Transverse colon (tissue), 4 donors: ENCODE measurements at places on chromosomes 7 and 10. TPM values are rescaled to one million over a fixed set of nuclear protein-coding genes. Genes with fewer than 3 reads are reported as not detected.

DNA sequence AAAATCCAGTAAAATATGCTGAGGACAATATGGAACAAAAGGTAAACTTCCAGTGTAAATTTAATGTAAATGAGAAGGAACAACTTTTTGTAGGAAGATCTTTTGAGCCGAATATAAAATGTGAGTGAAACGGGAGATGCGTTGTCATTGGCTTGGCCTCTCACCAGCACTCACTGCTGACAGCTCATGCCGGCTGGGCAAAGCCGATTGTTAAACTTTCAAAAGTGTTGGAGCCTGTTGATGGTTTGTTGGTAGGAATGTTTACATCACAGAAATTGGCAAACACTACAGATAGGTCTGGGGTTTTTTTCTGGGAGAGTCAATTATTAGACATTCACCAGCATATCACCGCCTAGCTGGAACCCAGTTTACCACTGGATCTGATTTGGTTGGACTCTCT lies 6.1 kb downstream of the PSTK start:
- no peak for DNase-seq

CALHM3 gene
- total RNA-seq, result not detected

- DNase-seq, result no peak
Measured at GRCh38 chr7:123923599-123923998, 1.4 kb upstream of the SPAM1 start.

DNA sequence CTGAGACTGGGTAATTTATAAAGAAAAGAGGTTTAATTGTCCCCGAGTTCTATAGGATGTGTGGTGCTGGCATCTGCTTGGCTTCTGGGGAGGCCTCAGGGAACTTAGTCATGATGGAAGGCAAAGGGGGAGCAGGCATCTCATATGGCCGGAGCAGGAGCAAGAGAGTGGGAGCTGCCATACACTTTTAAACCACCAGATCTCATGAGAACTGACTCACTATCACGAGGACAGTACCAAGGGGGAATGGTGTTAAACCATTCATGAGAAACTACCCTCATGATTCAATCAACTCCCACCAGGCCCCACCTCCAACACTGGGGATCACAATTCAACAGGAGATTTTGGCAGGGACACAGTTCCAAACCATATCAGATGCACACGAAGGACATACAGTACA lies 199.9 kb upstream of the DPP6 start:
- no peak for DNase-seq

DNA sequence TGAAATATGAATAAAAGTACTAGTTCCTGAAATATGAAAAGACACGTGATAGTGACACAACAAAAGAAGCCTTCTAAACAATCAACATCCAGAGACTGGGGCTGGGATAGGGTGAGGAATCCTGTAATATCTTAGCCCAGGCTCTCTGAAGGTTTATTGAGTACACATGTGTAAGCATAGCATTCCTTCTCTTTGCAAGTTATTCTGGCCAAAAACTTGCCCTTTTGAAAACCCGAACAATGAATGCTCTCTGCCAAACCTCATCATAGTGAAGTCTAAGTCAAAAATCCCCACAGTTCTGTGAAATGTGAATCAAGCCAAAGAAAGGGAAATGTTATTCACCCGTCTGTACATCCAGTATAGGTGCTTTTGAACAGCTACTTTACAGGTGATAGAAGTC lies 11.6 kb downstream of the SEMA3D start:
- no peak for DNase-seq

GRCh38 chr7:113800826-113801225 lies 118.0 kb downstream of the PPP1R3A start:
- DNase-seq, result no peak

NFE2L3 gene
- total RNA-seq, result 1.4 TPM

GRCh38 chr7:157282141-157282801 lies 54.5 kb upstream of the DNAJB6 start:
- DNase-seq, result peak; percentile 72

FKBP9 gene
- total RNA-seq, result 124 TPM

DNA sequence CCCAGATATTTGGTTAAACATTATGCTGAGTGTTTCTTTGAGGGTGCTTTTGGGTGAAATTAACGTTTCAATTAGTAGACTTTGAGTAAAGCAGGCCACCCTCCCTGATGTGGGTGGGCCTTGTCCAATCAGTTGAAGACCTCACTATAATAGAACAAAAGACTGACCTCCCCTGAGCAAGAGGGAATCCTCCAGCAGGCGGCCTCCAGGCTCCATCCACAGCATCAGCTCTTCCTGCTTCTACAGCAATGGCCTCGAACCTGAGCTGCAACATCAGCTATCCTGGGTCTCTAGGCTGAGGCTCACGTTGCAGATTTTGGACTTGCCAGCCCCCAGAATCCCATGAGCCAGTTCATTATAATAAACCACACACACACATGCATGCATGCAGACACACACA lies 104.2 kb downstream of the PFKFB3 start:
- no peak for DNase-seq

DNA sequence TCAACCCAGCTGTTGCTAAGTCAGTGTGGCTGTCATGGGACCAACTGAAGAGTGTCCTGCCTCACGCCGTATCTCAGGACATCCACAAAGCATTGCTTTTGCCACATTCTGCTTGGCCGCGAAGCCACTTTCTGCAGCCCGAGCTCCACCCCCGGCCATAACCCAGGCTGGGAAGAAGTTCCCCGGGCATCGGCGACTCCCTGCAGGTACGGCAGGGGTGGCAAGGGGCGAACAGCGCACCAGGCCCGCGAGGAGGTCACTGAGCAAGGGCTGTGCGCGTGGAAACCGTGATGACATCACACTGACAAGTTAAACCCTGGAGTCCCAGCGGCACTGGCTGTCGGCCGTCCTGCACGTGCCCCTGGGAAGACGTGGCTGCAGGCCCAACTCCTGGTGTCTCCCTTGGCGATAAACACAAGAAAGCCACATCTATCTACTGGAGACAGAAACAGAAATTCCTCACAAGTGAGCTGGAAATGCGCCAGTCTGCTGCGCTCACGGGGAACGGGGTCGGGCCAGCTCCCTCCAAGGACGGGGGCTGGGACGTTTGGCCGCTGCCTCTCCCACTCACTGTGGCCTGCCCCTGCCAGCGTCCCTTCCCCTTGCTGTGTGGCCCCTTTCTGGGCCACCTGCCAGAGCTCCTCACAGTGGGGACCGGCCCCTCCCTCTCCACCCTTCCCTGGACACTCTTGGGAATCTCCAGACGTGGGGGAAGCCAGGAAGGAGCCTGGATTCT lies 326.3 kb downstream of the DNAJB6 start:
- DNase-seq, result no peak

DNA sequence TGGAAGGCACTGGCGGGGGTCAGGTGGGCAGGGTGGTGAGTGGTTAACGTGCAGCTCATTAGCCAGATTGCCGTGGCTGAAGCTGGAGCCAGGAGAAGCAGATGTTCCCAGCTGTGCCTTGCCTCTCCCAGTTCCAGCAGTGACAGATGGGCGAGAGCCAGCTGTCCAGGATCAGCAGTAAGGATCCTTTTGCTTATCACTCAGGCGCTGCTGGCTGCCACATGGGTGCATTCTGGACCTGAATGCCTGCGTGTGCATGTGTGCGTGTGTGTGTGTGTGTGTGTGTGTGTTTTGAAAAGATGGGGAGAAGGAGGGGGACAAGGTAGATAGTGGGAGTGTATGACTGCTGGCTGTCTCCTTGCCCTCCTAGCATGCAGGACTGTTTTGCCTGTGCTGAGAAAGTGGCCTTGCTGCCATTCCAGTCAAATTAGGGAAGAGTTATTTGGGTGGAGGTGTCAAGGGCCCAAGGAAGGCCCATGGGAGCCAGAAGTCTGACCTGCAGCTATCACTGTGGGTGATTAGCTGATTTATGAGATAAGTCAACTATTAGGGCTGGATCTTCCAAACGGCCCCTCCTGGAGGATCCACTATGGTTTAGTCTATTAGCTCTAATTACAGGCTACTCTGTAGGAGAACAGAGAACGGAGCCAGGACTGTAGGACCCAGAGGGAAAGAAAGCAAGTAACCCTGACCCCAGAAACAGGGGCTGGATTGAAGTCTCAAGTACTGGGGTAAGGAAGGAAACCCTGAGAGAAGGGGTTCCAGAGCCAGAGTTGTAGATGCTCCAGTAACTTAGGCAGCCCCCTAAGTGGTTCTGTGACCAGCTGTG lies 3.3 kb downstream of the EPHA1 start:
- peak; percentile 38 for DNase-seq

DNA sequence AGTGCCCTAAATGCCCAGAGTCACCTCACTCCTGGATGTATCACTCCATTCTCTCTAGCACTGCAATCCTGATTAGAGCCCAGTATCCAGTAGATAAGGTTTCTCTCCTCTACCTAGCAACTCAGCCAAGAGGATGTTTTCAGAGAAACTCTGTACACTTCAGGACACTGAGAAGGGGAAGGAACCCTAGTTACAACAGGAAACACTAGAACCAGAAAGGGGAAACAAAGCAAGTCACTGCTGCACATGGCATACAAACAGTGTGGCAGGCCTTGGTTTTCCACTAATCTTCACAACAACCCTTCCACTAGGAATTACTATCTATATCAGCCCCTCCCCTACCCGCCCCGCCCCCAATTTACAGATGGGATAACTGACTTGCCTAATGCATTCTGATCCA lies 1.6 kb downstream of the FAM204A start:
- no peak for DNase-seq

PILRB gene
- total RNA-seq, result 131 TPM

FZD8 gene
- total RNA-seq, result 14.9 TPM

DNA sequence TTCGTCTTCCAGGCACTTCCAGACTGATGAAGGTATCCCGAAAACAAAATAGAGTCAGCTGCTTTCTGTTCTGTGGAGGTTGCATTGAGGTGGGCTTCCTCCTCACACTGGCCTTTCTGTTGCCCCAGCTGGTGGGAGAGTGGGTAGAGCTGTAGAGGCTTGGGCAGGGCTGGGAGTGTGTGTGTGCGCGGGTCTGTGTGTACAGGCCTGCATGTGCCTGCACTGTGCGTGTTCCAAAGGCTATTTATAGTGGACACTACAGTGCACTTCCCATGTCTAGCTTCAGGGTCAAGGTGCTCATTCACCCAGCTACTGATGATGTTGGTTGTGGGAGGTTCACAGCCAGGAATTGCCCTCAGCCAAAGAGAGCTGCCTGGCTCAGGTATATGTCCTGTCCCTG lies 260.1 kb upstream of the HABP2 start:
- no peak for DNase-seq

GRCh38 chr7:75662579-75663301 lies 76.0 kb downstream of the HIP1 start:
- peak; percentile 38 for DNase-seq

- DNase-seq, result no peak
Measured at GRCh38 chr10:36351159-36351558, 709.1 kb upstream of the FZD8 start.
